B cell (primary cell): ENCODE measurements at places on chromosomes 1 and 21. TPM values are rescaled to one million over a fixed set of nuclear protein-coding genes. Genes with fewer than 3 reads are reported as not detected.

GRCh38 chr21:37965088-37965805 is 49.0 kb upstream of the KCNJ6 start:
- no peak for DNase-seq

The PTGS2 gene
- total RNA-seq, result 0.07 TPM in 1 of 2 replicates, not detected in the other

DNA sequence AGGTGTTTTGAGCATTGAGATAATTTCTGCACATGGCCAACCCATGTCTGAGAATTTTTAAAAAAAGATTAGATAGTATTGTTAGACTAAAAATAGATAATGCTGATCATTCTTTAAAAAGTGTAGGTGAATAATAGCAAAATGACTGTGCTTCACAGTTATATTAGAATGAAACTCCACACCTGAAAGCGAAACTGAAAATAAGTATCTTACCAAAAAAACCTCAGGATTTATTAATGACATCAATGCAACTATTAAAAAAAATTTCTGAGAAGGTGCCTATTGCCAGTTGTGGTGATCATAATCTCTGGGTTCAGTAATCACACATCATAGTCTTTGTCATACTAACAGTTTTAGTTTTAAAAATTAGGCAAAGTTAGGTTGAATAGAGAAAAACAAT is 36.5 kb downstream of the PLA2G4A start:
- DNase-seq, result no peak

The LMX1A gene
- total RNA-seq, result not detected in 2 replicates

DNA sequence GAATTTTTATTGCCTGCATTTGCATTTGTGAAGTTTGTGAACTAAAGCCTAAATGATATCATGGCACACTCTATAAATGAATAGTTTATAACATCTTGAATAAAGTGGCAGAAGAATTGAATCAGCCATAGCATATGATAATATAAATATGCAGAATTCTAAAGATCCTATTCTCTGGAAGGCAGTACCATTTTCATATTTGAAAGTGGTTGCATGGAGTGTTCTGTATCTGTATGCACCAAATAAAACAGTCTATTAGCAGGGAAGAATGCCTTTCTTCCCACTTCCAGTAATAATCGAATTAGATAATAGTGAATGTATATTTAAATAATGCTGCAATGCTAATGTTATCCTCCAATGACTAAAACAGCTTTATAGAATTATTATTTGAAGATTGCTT is 57.9 kb upstream of the TRIM67 start:
- no peak for DNase-seq

The DNASE2B gene
- total RNA-seq, result not detected in 2 replicates

DNA sequence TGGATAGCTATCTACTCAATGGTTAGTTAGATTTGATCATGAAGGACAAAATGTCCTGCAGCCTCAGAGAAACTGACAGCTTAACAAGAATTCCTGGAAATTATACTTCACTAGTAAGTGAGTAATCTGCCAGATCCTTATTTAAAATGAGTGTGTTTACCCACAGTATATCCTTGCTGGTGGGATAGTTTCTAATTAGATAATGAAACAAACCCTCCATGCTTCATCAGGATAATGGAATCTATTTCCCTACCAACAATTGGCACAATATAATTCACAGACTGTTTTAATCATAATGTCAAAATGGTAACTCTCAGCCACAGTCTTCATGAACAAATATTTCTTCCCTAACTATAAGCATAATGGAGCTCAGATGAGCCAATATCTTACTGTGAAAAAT is 239.4 kb upstream of the ST6GALNAC5 start:
- DNase-seq, result no peak

DNA sequence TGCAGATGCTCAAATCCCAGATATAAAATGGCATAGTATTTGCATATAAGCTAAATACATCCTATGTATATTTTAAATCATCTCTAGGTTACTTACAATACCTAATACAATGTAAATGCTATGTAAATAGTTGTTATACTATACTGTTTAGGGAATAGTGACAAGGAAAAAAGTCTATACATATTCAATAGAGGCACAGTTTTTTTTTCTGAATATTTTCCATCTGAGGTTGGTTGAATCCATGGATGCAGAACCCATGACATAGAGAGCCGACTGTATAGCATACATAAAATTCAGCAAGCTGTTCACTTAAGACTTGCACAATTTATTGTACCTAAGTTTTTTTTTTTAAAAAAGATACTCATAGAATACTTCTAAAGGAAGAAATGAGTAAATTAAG is 6.5 kb downstream of the TAF13 start:
- DNase-seq, result no peak

DNA sequence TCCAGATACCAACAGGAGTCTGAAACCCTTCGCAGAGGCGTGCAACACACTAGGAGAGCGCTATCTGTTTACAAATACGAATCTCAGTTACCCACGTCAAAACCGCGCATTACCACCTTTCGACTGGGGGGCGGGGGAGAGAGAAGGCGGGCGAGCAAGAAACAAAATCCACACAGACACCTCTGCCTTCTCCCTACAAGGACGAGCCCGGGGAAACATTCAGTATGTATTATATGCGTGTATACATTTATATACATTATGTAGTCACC is 722 bp downstream of the TUT4 start:
- DNase-seq, result peak; percentile 83

- no peak for DNase-seq
Observed at GRCh38 chr1:11463177-11463576, 15.8 kb upstream of the DISP3 start.

DNA sequence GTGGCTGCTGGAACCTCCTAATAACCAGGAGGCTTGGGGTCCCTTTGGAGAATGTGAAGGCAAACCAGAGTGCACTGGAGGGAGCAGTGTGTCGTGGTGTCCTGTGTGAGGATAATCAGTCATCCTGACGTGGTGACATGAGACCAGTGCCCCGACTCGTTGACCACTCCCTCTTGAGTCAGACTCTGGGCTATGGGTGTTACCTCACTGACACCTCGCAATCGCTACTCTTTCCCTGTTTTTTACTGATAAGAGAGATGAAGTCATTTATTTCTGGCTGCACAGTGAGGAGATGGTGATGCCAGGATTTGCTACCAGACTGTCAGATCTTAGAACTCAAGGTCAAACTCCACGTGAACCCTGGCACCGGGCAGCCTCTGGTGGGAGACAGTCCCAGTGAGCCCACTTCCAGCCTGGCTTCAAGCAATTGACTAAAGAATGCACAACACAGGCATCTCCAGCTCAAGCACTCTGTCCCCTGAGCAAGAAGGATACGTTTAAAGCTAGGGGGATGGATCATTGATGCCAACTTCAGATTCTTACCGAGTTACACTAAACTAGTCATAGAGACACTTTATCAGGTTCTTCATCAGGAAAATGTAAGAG is 30.3 kb downstream of the UBASH3A start:
- no peak for DNase-seq

GRCh38 chr1:245894843-245895242 is 612.2 kb downstream of the SMYD3 start:
- DNase-seq, result no peak

The IVL gene
- total RNA-seq, result not detected in 2 replicates

DNA sequence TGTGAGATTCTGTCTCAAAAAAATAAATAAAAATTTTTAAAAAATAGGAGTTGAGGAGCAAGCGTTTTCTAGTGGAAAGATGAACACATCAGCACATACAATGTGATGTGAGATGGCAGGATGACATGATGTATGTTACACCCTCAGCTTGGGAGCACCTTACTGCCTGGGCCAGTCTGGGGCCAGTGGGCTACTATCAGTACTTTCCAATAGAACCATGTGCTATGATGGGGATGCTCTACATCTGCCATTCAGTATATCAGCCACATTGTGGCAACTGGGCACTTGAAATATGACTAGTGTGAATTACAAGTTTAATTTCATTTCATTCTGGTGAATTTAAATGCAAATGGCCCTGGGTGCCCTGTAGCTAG is 156.0 kb downstream of the PGBD5 start:
- no peak for DNase-seq

The LRIF1 gene
- total RNA-seq, result 22.6 and 26.5 TPM in 2 replicates

DNA sequence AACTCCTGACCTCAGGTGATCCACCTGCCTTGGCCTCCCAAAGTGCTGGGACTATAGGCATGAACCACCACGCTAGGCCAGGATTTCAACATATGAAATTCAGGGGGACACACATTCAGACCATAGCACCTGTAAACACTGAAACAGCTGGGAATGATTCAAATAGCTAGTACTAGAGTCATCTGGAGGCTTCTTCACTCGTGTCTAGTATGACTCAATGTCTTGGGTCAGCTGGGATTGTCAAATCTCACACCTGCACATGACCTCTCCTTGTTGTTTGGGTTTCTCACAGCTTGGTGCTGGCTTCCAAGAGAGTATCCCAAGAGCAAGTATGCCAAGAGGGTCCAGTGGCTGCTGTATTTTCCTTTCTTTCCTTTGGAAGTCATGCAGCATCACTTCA is 75.1 kb downstream of the PGM1 start:
- DNase-seq, result no peak

- DNase-seq, result no peak
Observed at GRCh38 chr1:148160343-148161052, 8.4 kb upstream of the NBPF11 start.

The EXO1 gene
- 1.2 and 1.6 TPM in 2 replicates for total RNA-seq
